ENCODE measurements at places on chromosomes 4 and X. TPM values are rescaled to one million over a fixed set of nuclear protein-coding genes. Genes with fewer than 3 reads are reported as not detected.

The GABRG1 gene
- total RNA-seq, result not detected

The IL21 gene
- not detected for total RNA-seq

The NAT8L gene
- 1.6 TPM for total RNA-seq

The MAGEA1 gene
- total RNA-seq, result not detected

The RBM47 gene
- 1.6 TPM for total RNA-seq

The TLR2 gene
- total RNA-seq, result 0.10 TPM

The PCDH7 gene
- total RNA-seq, result 30.1 TPM

The TMEM35A gene
- 0.73 TPM for total RNA-seq

The TECRL gene
- not detected for total RNA-seq

The RP2 gene
- total RNA-seq, result 5.4 TPM

The TKTL2 gene
- total RNA-seq, result not detected

The GAB3 gene
- total RNA-seq, result 2.9 TPM

The USP17L10 gene
- total RNA-seq, result not detected

The TCEAL3 gene
- 36.9 TPM for total RNA-seq

The PAK3 gene
- 0.12 TPM for total RNA-seq
